ENCODE measurements at places on chromosomes 11 and 22.

- DNase-seq, result no peak
Observed at GRCh38 chr11:18650859-18651557, 16.9 kb upstream of the SPTY2D1 start.

GRCh38 chr11:120719348-120719747 lies 207.8 kb downstream of the GRIK4 start:
- DNase-seq, result peak; percentile 3

GRCh38 chr22:24059793-24060192 lies 48.7 kb downstream of the CABIN1 start:
- no peak for DNase-seq

- DNase-seq, result no peak
Observed at GRCh38 chr22:40878922-40879321, 17.0 kb upstream of the DNAJB7 start.

- DNase-seq, result no peak
Observed at GRCh38 chr11:120581313-120581712, 69.8 kb downstream of the GRIK4 start.

- DNase-seq, result no peak
Observed at GRCh38 chr11:66100272-66101065, 30.4 kb downstream of the PACS1 start.

GRCh38 chr11:58774164-58774593 lies 42.4 kb upstream of the GLYAT start:
- no peak for DNase-seq

DNA sequence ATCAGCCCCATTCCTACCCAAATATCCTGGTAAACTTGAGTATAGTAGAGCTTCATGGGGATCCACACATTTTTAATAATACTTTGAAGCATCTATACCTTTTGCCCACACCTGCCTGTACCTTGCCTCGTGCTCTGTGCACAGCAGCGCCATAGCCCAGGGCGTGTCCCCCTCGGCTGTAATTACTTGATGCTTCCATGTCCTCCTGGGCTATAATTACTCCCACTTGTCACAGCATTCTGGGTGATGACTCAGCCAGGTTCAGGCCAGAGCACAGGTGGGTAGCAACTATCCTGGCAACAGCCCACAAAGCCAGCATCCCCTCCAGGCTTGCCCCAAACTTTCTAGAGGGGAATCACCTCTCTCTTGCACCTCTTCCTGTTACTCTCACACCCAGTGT lies 23.7 kb upstream of the SLC36A4 start:
- DNase-seq, result no peak

- no peak for DNase-seq
Observed at GRCh38 chr11:58796333-58796732, 48.2 kb downstream of the GLYATL2 start.

DNA sequence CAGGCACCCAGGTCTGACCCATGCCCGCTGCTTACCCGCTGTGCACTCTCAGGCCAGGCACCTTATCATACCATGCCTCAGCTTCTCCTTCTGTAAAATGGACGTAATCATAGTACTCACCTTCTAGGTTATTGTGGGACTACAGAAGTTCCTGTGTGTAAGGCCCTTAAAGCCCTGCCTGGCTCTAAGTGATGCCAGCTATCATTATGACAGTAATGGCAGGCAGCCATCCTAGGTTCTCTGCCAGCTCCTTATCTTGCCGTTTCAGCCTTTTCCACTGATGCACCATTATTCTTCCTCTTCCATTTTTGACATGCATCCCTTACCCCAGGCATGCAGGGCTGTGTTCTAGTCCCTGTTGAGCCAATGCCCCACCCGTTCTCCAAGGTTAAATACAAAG lies 57.9 kb downstream of the DBX1 start:
- DNase-seq, result no peak

GRCh38 chr11:118050208-118050891 lies 26.5 kb upstream of the TMPRSS4 start:
- DNase-seq, result no peak

- no peak for DNase-seq
Observed at GRCh38 chr11:108916935-108917334, 252.1 kb downstream of the DDX10 start.

- DNase-seq, result no peak
Observed at GRCh38 chr22:35480627-35481550, 59.7 kb upstream of the RASD2 start.

DNA sequence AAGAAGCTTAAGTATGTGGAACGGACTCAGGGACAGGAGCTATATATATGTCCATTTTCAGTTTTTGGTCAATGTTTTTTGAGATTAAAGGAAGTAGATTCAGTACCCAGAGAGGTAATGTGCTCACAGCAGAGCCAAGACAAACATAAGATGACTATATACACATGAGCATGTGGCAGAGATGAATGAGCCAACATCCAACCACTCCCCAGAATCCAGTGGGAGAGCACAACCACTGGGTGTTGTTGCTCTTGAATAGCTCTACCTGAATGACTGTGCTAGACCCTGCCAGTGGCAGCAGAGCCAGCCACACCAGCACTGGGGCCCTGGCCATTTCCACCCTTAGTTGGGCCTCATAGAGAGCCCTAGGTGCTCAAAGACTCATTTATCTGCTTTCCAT lies 10.7 kb upstream of the SYTL2 start:
- DNase-seq, result no peak

GRCh38 chr22:36284171-36284571 lies 31.2 kb downstream of the APOL1 start:
- DNase-seq, result no peak

DNA sequence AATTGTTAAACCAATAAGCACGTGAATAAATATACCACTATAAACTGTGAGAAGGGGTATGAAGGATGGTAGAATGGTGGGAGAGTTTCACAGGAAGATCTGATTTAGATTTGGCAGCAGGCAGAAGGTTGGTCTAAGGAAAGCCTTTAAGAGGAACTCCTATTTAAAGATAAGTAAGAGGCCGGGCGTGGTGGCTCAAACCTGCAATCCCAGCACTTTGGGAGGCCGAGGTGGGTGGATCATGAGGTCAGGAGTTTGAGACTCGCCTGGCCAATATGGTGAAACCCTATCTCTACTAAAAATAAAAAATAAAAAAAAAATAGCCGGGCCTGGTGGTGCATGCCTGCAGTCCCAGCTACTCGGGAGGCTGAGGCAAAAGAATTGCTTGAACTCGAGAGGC lies 45.8 kb upstream of the CXCR5 start:
- DNase-seq, result no peak

GRCh38 chr11:37968148-37968547 lies 1370.1 kb upstream of the RAG2 start:
- DNase-seq, result no peak

DNA sequence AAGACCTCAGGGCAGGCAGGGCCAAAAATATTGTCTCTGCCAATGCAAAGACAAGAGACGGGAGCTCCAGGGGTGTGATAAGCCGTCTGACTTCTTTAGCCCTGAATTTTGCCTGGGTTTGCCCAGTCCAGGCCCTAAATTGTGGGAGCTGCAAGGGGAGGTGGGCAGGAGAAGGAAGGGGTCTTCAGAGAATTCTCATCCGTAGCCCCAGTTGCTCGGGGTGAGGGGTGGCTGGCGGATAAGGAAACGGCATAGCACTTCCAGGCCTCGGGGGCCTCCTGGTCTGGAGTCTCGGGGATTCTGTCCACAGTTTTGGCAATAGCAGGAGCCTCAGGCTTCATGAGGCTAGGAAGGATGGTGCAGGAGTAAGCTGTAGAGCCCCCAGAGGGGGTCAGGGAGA lies 7.4 kb downstream of the CD5 start:
- DNase-seq, result no peak

DNA sequence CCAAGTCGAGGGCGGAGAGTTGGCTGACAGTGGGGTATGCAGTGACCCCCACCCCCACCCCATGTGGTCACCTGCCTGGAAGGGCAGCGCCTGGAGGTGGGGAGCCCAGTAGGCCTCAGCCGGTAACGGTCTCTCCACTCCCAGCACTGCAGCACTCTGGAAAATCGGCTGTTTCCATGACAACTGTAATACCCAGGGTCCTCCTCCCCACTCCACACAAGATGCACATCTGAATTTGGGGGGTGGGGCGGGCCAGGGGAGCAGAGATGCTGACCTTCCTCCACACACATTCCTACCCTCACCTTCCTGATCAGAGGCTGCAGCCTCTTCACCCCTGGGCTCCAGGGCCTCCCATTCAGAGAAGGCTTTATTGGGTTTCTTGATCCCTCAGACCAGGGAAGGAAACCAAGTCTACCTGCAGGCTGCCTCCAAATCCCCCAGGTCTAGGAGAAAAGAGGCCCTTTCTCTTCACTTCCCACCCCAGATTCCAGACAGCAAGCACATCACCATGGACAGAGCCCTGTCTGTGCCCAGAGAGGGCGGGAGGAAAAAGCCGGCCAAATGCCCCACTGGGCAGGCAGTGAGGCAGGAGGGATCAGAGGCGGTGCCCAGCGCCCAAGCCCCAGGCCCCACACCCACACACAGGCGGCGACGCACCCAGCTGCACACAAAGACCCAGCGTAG lies 46.5 kb downstream of the SLC22A12 start:
- no peak for DNase-seq

DNA sequence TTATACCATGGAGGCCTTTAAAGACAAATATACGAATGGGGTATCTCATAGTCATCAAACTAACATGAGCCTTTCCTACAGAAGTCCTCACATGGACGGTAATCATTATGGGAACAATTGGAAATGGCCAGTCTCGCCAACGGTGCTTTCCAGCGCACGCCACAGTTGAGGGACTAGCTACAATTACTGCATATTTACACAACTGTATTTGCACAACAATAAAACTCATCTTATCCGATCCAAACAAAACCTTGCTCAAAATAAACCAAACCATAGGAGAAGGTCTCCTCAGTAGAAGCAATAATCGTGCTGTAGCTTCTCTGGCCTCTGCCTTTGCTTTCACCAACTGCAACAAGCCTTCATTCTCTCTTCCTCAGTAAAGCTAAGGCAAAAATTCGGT lies 5.9 kb downstream of the CADM1 start:
- DNase-seq, result no peak

- no peak for DNase-seq
Observed at GRCh38 chr22:44595841-44596341, 97.9 kb upstream of the RTL6 start.

- peak; percentile 68 for DNase-seq
Observed at GRCh38 chr11:121466063-121466794, 13.5 kb upstream of the SORL1-AS1 start.

DNA sequence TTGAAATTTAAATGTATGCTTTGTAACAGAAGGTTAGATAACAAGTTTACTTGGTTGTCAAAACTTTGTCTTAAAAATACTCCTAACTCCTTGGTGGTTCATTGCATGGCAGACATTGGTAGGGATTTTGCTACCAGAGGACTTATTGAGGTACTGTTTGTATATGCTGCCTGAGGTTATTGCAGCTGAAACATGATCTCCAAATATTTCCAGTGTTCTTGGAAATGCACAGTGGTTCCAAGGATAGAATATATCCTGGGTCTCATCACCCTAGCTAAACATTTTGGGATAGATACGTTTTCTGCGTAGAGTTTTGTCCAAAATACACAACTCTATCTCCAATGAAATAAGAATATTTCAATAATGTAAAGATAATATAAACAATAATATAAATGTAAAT lies 109.2 kb downstream of the RAB38 start:
- DNase-seq, result no peak
